ENCODE measurements at places on chromosomes 4 and X.

- no peak for DNase-seq
These were observed 173.8 kb downstream of the MSN start for GRCh38 chrX:65841263-65841662.

- no peak for DNase-seq
These were observed 3.3 kb upstream of the HAUS3 start for GRCh38 chr4:2245057-2245786.

DNA sequence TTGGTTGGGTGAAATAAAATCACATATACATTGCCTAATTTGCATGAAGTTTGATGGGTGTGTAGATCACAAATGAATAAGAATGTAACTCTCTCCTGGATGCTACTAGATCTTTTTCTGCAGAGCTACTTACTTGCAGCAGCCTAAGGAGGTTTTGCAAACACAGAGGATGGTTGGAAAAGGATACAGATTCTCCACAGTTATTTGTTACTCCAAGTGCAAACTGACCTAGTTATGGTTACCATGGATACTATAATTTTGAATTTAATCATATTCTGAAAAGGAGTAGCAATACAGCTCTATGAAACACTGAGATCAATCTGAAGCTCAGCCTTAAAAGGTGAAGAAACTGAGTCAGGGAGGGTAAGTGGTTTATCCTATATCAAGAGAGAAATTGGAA is 9.1 kb upstream of the ARHGEF38 start:
- no peak for DNase-seq

DNA sequence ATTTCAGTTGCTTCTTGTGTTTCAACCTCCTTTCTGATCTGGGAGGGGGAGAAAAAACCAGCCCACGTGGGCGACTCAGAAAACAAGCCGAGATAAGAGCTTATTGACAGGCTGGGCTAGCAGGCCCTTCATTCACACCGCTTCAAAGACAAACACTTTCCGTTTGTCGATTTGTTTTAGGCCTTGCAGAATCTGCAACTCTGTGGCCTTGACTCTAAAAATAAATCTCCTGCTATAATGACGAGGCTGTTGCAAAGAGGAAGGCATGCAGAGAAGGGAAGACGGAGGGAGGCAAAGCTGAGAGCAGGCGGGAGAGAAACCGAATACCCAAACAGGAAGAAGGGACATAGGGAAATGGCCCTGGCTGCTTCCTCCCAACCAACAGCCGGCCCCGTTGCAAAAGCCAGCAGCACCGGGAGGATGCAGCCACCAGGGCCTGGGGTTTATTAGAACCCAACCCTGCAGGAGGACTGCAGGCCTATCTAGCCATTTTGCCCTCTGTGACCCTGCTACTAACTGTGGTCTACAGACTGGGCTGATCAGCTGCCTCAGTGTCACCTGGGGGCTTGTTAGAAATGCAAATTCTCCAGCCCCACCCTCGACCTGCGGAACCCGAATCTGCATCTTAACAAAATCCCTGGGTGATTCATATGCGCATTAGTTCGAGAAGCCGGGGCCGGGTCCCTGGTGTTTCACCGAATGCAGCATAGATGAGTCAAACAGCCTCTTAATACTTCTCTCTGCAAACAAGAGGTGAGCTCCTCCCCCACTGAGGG is 325.5 kb downstream of the BCOR start:
- DNase-seq = peak; percentile 28

GRCh38 chr4:90456891-90457290 is 329.7 kb downstream of the CCSER1 start:
- no peak for DNase-seq

DNA sequence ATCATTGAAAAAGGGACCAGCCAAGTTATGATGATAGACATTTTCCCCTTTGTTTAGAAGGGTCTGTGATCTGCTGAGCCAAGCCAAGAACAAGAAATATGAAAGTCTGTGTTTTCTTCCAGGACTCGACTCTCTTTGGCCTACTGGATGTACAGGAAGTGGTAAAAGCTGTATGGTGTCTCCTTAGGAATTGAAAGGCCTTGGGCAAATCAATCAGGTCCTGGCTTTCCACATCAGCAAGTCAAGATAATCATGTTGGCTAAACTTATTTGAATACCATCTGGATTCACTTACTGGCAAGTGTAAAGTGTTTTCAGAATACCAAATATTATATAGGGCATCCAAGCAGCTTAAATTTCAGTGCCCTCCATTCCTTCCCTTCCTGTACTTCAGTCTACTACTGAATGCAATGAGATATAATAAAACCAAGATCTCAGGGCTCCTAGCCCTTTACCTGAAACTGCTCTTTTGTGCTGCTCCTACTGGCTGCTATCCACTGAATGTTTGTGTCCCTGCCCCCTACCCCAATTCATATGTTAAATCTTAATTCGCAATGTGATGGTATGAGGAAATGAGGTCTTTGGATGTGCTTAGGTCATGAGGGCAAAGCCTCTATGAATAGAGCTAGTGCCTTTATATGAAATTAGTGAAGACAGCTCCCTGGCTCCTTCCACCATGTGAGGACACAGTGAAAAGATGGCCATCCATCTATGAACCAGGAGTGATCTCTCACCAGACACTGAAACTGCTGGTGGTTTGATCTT is 578.0 kb downstream of the SPRY1 start:
- DNase-seq = no peak

- no peak for DNase-seq
These were observed 12.3 kb upstream of the CHIC2 start for GRCh38 chr4:54076673-54077072.

GRCh38 chr4:149141391-149141790 is 674.3 kb downstream of the IQCM start:
- no peak for DNase-seq

DNA sequence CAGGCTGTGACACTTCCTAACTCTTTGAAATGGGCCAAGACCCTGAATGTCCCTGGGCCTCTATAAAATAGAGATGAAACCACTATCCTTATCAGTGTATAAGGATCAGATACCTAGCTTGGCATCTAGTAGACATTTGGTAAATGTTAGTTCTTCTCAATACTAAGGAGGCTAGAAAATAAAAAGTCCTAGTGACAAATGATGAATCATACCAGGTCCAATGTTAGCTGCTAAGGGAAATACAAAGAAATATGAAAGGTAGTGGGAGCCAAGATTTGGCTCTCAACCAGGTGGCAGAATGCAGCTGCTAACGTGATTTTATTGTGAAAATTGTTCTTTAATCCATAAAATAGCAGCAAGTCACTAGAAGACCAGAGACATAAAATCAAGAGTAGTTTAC is 19.8 kb upstream of the PPARGC1A start:
- no peak for DNase-seq

DNA sequence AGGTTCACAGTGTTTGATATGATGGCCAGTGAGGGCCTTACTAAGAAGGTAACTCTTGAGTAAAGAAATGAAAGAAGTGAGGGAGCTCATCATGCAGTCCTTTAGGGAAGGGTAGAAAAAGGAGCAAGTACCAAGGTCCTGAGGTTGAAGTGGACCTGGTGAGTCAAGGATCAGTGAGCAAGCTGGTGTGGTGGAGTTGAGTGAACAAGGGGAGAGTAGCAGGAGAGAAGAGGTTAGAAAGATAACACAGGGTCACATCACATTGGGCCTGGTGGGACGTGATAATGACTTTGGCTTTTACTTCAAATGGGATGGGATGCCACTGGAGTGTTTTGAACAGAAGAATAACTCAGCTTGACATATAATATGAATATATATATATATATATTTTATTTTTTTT is 44.7 kb downstream of the OSTC start:
- no peak for DNase-seq

- no peak for DNase-seq
These were observed 28.8 kb downstream of the GAK start for GRCh38 chr4:903066-904046.

All from activated T-cell treated with anti-CD3 and anti-CD28 coated beads for 1 hour (primary cell).